ENCODE measurements at places on chromosomes 5 and 9.

GRCh38 chr5:112584781-112585180 lies 152.9 kb upstream of the APC start:
- DNase-seq = no peak

DNA sequence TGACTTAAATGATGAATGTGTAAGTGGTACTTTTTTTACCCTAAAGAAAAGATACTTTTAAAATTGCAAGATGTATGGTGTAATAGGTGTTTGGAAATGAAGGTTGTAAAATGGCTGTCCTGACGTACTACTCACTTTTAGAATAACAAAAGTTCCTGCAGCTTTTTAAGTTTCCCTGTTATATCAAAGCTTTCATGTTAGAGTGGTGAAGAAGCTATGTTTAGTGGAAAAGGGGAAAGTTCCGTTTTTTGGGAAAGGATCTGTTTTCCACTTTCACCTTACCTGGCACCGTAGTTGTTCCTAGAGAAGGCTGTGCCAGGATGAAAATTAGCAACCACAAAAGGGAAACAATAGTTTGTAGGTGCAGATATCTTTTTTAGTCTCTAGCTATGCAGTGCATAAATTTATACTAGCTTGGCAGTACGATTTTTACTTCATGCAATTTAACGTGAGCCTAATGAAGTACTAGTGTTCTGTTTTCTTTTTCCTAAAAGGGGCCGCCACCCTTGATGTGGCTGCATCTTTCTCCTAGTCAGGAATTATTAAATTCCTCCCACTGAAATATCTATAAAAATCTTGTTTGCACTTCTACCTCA lies 1.3 kb downstream of the TNPO1 start:
- DNase-seq = no peak

DNA sequence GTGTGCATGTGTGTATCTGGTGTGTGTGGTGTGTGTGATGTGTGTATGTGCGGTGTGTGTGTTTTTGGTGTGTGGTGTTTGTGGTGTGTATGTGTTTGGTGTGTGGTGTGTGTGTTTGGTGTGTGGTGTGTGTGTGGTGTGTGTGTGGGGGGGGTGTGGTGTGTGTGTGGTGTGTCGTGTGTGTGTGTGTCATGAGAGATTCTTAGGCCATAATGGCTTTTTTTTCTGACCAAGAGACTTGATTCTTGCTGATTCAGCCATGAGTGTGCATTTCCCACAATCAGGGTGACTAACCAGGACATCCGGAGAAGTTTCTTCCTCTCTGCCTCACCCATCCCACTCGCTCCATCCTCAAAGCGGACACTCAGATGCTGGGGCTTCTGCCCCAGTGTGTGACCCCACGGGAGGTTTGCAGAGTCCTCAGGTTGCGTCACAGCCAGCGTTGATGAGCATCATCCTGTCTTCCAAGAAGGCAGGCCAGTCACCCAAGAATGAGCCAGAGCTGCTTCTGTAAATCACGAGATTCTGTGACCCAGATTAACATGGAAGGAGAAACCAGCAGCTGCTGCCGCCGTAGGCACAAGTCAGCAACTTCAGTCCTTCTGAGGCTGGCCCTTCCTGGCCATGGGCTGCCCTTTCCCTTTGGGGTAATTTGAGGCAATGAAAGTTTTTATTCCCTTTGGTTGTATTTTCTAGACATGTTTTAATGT lies 12.5 kb upstream of the CTSL start:
- peak; percentile 97 for DNase-seq

- no peak for DNase-seq
Measured at GRCh38 chr5:44885903-44886302, 77.2 kb downstream of the MRPS30 start.

DNA sequence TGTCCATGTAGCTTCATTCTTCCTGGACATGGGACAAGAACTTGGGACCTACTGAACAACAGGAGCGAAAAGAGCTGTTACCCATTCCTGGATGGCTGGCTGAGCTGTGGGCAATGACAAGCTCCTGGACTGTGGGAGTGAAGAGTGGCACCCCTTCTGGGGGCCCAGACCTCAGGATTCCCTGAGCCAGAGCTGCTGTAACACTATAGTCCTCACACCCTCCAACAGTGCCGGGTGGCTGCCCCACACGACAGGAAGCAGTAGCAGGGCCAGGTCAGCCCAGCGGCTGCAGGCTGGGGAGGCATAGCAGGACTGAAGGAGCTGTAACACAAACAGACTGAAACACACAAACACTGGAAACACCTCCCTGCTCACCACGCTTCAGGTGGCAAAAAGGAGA lies 169.7 kb upstream of the IRX2 start:
- DNase-seq = no peak

DNA sequence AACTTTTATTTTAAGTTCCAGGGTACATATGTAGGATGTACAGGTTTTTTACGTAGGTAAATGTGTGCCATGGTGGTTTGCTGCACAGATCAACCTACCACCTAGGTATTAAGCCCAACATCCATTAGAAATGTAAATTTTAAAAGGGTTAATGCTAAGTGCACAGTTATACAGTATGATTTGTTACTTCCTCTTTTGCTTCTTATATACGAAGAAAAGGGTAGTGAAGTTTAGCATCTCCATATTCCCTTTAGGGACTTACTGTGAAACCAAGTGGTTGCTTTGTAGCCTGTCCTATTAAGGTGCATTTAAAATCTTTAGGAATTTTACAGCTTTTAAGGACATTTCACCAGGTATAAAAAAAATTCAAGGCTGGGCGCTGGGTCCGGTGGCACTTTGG lies 46.4 kb downstream of the RBM27 start:
- DNase-seq = peak; percentile 5

DNA sequence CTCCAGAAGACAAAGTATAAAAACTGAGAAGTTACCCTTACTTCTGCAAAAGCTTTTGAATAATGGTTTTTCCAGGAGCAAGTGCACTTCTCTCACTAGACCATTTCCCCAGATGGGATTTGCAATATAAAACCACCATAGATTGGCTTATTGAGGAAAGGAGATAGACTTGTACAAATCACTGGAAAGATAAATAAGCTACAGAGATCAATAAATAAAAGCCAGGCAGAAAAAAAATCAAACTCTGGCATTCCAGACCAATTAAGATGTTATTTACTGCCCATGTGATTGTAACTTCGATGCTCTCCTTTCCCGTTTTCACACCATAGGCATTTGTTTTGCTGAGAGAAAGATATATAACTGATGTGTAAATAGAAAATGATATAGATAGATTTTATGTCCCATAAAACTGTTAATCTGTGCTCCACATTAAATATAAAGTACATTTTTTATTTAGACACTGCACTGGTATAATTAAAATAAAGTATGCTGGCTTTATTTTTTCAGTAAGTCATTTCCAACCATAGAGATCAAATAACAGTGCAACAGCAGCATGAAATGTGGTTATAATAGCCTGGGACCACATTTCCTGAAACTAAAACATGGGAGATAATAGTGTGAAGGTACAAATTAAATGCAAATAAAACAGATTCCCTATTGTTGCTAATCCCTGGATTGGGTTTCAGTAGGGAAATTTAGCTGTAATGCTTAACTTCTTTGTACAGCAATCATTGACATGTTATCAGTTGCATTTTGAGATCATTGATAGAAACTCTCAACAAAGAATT lies 177.7 kb downstream of the NR2F1-AS1 start:
- no peak for DNase-seq

DNA sequence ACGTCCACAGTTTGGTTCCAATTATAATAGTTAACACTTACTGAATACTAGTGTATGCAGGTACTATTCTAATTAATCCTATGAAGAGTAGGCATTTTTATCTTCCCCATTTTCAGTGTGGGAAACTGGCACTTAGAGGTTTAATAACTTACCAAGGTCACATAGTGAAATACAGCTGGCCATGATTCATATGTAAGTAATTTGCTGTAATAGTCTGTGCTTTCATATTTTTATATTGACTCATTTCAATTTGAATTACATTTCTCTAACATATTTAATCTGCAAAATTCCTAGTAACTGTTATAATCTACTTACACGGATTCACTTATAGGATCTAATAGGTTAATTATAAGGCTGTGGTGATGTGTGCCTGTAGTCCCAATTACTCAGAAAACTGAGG lies 19.4 kb downstream of the CCNH start:
- no peak for DNase-seq

GRCh38 chr5:85576666-85577065 lies 1041.1 kb upstream of the COX7C start:
- no peak for DNase-seq

DNA sequence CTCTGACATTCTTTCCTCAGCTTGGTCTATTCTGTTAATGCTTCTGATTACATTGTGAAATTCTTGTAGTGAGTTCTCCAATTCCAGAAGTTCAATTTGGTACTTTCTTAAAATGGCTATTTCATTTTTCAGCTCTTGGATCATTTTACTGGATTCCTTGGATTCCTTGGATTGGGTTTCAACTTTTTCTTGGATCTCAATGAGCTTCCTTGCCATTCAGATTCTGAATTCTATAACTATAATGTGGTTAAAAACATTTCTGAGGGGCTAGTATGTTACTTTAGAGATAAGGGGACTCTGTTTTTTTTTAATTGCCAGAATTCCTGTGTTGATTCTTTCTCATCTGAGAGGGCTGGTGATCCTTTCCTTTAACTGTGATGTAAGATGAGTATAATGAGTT lies 136.4 kb downstream of the MCTP1 start:
- DNase-seq = no peak

GRCh38 chr9:121230256-121230655 lies 28.6 kb upstream of the RAB14 start:
- peak; percentile 32 for DNase-seq

- no peak for DNase-seq
Measured at GRCh38 chr9:72187121-72187695, 38.0 kb downstream of the GDA start.

GRCh38 chr5:156826150-156826549 lies 23.9 kb upstream of the PPP1R2B start:
- DNase-seq = no peak

DNA sequence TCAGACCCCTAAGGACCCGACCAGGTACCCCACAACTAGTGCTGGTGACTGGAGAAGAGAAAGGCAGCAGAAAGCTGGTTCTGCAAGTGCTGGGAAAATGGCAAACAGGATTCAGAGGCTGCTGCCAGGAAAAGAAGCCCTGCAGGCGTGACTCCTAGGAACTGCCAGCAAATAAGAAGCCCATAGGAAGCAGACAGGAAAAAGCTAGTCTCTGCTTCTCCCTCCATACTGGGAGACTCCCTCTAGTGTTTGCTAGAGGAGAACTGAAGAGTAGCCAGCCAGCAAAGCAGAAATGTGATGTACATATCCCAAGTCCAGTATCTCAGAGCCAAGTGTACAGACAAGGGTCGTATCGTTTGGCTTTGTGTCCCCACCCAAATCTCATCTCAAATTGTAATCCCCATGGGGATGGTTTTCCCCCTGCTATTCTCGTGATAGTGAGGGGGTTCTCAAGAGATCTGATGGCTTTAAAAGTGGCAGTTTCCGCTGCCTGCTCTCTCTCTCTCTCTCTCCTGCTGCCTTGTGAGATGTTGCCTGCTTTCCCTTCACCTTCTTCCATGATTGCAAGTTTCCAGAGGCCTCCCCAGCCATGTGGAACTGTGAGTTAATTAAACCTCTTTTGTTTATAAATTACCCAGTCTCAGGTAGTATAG lies 38.1 kb upstream of the TUSC1 start:
- DNase-seq = no peak

- no peak for DNase-seq
Measured at GRCh38 chr9:69805962-69806515, 14.6 kb upstream of the CFAP95 start.

DNA sequence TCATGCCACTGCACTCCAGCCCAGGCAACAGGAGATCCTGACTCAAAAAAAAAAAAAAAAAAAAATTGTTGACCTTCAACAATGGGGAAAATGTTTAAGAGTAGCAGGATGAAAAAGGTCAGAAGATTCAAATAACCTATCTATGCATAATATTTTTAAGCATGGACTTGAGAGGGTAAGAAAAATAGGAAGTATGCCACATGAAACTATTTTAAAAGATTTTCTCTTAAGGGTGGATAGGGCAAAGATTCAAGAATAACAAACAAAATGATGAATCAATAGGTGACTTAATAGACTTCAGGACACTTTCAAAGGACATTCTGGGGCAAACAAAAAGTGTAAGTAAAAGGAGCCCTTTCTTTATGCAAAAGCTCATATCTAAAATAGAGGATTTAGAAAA lies 3.2 kb downstream of the TEX48 start:
- DNase-seq = peak; percentile 37

GRCh38 chr9:18056993-18057369 lies 417.0 kb upstream of the ADAMTSL1 start:
- DNase-seq = no peak

- no peak for DNase-seq
Measured at GRCh38 chr9:2227144-2227867, 212.2 kb downstream of the SMARCA2 start.

DNA sequence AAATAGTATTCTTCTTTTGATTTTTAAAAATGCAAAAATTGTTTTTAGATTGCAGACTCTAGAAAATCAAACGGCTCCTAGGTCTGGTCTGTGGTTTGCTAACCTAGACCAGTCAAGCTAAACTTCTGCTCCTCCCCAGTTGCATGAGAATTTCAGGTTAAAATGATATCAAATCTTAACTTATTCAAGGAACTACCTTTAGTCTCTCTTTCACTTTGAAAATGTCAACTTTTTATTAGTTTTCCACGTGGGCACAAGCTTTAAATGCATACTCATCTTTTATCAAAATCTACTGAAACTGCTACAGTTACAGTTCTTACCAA lies 8.8 kb downstream of the CAMK4 start:
- no peak for DNase-seq

GRCh38 chr9:105639936-105640335 lies 22.3 kb upstream of the TAL2 start:
- no peak for DNase-seq

GRCh38 chr9:109905472-109905871 lies 125.5 kb downstream of the PALM2AKAP2 start:
- DNase-seq = no peak

DNA sequence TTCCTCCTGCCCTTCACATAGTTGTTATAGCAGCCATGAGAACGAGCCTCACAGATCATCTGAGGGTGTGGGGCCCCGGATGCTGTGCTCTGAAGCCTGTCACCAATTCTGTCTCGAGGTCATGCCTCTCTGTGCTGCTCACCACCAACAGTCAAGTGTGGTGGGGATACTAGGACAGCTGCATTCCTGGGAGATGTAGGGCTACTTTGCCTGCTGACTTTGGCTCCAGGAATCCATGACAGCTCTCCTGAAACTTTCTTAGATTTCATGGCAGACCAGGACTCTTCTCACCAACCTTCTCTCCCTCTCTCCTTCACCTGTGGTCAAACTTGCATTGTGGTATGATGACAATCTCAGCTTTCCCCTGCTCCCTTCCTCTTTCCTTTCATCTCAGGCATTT lies 395.9 kb downstream of the PSAT1 start:
- DNase-seq = no peak

DNA sequence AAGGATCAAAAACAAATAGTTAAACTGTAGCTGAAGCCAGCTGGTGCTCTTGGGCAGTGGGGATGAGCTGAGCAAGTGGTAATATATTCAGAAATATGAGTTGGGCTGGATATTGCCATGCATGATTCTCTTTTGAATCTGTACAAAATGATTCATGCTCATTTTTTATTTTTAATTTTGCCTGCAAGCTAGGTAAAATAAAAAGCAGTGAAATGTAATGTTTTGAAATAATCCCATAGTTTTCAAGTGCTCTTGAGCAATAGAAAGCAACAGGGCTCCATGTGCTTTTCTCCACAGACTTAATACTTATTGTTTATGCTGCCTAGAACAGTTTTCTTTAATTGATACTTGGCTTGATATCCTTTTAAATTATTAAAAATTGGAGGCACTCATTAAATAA lies 489.3 kb downstream of the TLE4 start:
- no peak for DNase-seq

Data from suppressor macrophage treated with lipopolysaccharide for 1 hour (primary cell).